ENCODE measurements at places on chromosomes 7 and 10. TPM values are rescaled to one million over a fixed set of nuclear protein-coding genes. Genes with fewer than 3 reads are reported as not detected.

- DNase-seq: no peak
- H3K27ac ChIP-seq: no peak overlapping the region
- no peaks in the 10 kb centered on the region for H3K27me3 ChIP-seq
Observed at GRCh38 chr7:105438847-105439173, 50.1 kb upstream of the SRPK2 start.

DNA sequence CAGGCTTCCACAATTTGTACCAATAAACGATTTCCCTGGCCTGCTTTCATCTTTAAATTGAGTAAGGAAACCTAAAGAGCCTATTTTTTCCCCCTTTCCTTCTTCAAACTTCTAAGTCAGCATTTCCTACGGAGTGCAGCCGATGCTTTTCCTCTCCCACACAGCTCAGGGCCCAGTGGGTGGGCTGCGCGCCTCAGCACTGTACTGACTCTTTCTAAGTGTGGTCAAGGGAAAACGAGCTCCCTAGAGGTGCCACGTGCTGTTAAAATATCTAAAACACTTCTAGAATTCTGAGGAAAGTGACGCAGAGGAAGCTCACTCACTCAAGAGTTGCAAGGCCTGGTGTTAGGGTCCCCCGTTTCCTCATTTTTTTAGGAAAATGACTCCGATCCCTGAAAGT, 29.0 kb downstream of the STEAP1B start:
- H3K36me3 ChIP-seq: no peaks in the 10 kb centered on the region
- H3K4me1 ChIP-seq: no peaks in the 10 kb centered on the region
- no peak overlapping the region for H3K27ac ChIP-seq
- H3K27me3 ChIP-seq: no peaks in the 10 kb centered on the region
- H3K4me3 ChIP-seq: no peak overlapping the region

DNA sequence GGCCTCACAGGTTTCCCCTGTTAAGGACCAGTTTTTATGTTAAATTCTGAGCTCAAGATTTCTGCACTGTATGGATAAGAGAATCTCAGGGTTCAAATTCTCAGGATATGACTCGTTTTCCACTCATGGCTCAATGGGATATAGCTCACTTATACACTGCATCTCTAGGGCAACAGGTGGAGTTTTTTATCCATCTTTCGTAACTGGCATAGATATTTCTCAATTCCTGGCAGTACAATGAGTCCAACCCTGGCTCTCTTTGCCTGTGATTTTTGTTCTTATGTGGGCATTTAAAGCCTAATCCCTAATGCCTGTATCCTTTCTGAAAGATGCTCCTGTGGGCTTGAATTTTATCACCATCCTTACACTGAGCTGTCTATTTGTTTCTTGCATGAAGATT, 7.6 kb downstream of the CCDC172 start:
- no peak overlapping the region for H3K27ac ChIP-seq
- H3K27me3 ChIP-seq: no peaks in the 10 kb centered on the region
- DNase-seq: no peak
- H3K36me3 ChIP-seq: no peaks in the 10 kb centered on the region
- H3K4me3 ChIP-seq: no peak overlapping the region
- no peaks in the 10 kb centered on the region for H3K4me1 ChIP-seq

GRCh38 chr7:137407078-137407477, 63.5 kb upstream of the PTN start:
- no peak overlapping the region for H3K4me3 ChIP-seq
- no peak for DNase-seq
- no peak overlapping the region for H3K27ac ChIP-seq
- H3K27me3 ChIP-seq: no peaks in the 10 kb centered on the region
- H3K4me1 ChIP-seq: no peaks in the 10 kb centered on the region
- no peaks in the 10 kb centered on the region for H3K36me3 ChIP-seq

- no peak overlapping the region for H3K27ac ChIP-seq
- no peak for DNase-seq
- peaks cover 30% of the 10 kb centered on the region for H3K4me1 ChIP-seq
Observed at GRCh38 chr7:32881074-32881982, 10.2 kb downstream of the KBTBD2 start.

DNA sequence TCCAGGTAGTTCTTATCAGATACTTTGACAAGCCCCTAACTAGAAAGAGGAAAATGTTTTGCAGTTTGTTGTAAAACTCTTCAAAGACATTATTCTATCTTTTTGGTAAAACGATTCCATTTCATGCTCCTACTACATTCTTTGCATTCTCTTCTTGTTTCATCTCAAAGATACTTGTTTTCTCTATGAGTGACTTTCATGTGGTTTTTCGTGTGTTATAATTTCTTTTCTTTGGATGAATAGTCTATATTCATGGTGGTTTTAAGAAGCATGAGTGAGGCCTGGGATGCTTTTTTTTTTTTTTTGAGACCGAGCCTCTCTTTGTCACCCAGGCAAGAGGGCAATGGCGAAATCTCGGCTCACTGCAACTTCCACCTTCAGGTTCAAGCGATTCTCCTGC, 292.5 kb upstream of the LYZL1 start:
- no peaks in the 10 kb centered on the region for H3K36me3 ChIP-seq
- H3K27me3 ChIP-seq: peaks cover under 1% of the 10 kb centered on the region
- no peak for DNase-seq
- no peak overlapping the region for H3K27ac ChIP-seq
- H3K4me3 ChIP-seq: no peak overlapping the region
- H3K4me1 ChIP-seq: no peaks in the 10 kb centered on the region

The CPEB3 gene
- 4.1 TPM for total RNA-seq

Data from T-cell (primary cell).